ENCODE measurements at places on chromosomes 7 and 10.

DNA sequence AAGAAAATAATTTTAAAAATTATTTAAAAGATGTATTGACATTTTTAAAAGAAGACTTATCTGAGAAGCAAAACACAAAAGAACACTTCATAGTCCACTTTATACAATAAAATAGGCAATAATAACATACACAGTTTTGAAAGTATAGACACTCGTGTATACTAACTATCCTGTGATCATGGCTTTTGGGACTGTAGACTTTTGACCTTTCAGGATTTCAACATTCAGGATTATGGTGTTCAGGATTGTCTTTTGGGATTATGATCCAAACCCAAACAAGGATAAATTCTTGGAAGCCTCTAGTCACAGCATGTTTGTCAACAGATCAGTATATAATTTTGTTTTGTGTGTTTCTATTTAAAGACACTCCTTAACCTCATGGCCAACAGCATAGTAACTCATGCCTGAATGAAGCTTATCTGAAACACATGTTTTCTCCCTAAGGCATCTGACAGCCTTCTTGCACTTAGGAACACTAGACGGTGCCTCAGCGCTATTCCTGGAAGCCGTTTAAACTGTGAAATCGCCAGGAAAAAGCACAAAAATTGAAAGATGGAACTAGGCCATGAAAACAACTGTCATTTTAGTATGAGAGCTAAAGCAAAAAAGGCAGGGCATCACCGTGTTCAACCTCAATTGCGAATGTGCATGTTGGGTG, 29.9 kb downstream of the GSAP start:
- no peak for DNase-seq

DNA sequence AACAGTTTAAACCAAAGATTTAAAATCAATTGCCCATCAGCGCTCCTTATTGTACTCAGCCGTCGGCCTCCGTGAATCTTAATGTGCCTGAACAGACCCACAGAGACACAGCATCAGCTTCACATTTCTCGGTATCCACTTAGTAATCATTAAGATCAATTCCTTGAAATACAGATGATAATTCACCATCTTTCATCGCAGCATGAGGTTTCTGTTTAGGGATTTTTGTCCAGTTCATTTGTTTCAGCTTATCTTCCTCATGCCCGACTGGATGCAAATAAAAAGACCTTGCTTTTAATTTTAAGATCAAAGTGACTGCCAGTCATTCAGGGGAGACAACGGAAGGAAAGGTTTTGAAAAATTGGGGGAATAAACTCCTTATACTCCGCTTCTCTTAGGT, 207.8 kb downstream of the WDR37 start:
- DNase-seq, result no peak

DNA sequence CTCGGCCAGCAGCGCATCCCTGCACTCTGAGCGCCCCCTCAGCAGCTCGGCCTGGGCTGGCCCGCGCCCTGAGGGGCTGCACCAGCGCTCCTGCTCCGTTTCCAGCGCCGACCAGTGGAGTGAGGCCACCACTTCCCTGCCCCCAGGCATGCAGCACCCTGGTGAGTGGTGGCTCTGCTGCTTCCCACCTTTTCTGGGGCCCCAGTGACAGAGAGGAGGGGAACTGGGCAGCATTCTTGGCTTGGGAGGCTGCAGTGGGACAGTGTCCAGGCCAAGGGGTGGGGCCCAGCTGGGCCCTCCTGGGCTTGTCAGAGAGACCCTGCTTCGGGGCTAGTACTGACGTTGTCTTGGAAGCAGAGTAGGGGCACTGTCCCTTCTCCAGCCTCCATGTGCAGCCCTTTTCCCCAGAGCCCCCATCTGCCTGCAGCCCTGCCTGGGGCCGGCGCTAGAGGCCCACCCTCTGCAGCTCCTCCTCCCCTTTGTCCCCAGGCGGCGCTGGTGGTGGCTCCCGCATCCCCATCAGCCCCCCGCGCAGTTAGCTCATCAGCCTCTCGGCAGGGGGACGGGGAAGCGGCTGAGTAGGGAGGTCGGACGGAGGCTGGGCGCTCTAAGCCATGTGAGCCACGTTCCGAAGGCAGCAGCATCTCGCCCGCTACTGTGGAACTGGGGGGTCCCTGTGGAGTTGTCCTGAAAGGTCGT, 29.2 kb downstream of the GBX1 start:
- DNase-seq, result no peak

DNA sequence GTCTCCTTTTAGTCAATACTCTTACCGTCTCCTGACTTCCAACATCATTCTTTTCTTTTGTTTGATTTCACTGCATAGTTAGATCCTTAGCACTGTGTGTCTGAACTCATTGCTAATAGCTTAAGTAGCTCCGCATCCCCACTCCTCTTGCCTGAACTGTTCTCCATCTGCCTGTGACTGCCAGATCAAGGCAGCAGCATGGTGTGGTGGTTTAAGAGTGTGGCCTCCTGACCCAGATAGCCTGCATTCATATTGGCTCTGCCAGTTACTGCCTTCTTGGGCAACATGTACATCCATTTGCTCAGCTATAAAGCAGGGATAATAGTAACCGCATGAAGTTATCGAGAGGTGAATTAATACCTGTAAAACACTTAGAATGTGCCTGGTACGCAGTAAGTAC, 50.8 kb downstream of the SUFU start:
- no peak for DNase-seq

- DNase-seq, result peak; percentile 70
Measured at GRCh38 chr7:29189743-29190201, 4.8 kb upstream of the CHN2 start.

GRCh38 chr10:69677985-69678654, 48.1 kb downstream of the FAM241B start:
- no peak for DNase-seq

- no peak for DNase-seq
Measured at GRCh38 chr10:131514454-131514853, 202.9 kb upstream of the TCERG1L start.

DNA sequence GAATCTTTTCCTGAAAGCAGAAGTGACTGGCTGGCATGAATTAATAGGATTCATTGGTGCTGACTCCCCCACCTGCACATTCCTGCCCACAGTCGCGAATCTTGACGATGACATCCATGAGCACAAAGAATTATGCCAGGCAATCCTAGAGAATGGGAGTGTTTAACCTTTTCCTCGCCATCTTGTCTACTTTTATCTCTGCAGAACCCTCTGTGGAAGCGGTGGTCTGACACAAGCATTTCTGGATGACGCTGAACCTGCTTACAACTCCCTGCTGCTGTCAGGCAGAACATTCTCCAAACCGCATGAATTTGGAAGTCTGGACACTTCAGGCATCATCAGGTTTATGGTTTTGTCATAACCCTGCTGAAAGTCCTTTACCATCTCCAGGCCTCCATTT, 36.5 kb downstream of the KLF6 start:
- DNase-seq, result no peak

DNA sequence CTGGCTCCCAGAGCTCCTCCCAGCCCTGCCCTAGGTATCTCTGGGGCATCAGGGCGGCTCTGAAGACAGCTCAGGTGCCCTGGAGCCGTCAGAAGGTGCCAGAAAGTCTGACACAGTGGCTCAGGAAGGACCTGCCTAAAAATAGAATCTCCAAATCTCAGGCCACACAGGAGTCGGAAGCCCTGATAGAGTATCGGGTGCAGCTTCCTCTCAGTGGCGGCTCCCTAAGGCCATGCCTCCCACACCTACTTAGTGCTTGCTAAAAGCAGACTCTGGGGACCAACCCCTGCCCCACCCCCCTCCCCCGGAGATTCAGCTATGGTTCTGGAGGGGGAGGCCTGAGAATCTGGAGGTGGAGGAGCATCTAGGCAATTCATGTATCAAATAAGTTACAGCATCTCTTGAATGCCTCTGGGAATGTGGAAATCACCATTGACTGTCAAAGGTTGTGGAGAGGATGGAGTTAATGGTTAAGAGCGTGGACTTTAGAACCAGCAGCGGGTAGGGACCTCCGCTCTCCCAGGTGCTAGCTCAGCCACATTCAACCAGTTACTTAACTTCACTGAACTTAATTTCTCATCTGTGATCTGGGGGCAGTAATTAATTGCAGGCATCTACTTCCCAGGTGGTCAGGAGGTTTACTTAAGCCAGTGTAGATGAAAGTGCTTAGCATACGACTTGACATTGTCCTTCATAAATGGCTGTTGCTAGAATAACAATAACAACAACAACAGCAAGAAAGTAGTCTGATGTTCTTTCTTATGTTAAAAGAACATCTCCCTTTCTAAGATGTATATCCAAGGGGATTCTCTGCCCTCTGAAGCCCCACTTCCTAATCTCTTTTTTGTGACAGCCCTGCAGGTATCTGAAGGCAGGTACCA, 38.6 kb upstream of the MXI1 start:
- no peak for DNase-seq

DNA sequence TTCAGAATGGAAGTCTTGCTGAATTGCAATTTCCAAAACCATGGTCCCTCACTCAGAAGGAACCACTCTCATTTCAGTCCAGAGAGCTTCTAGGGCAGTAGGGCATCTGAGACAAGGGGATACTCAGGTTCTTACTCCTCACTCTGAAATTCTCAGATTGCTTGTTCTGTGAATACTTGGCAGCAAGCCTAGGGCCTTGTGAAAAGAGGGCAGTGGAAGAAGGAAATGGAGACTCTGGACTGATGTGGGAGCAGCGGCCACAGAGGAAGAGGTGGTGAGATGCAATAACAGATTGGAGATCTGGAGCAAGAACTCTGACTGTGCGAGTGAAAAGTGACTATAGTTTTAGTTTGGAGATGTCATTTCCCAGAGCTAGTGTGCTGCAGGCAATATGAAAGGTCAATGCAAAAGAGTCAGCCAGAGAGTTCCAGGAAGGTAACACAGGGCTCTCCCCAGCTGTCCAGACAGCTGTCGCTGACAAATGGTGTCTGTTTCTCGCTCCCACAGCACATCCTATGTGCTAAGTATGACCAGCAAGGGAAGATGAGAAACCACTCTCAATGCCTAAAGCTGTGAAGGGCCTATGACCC, 291.6 kb upstream of the KIAA1217 start:
- no peak for DNase-seq

- DNase-seq, result no peak
Measured at GRCh38 chr7:144820552-144820951, 15.3 kb downstream of the TPK1 start.

- DNase-seq, result no peak
Measured at GRCh38 chr10:88527245-88527644, 55.9 kb downstream of the RNLS start.

DNA sequence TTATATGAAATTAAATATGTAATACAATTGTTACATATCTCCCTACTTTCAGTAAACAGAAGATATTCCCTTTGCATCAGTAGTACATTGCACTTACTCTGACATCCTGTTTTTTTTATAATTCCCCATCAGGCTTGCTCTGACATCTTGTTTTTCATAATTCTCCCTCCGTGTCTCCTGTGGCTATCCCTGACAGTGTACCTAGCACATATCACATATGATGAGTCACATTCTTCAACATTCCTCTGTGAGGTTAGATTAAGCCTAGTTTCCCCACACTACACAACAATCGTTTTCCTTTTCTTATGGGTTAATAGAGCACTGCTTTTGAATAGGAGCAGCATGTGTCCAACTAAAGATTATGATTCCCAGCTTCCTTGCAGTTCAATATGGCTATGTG, 250.6 kb upstream of the NPVF start:
- DNase-seq, result no peak

- DNase-seq, result no peak
Measured at GRCh38 chr10:101355072-101355706, 1.2 kb downstream of the BTRC start.

- DNase-seq, result no peak
Measured at GRCh38 chr7:140322759-140323158, 75.6 kb downstream of the SLC37A3 start.

DNA sequence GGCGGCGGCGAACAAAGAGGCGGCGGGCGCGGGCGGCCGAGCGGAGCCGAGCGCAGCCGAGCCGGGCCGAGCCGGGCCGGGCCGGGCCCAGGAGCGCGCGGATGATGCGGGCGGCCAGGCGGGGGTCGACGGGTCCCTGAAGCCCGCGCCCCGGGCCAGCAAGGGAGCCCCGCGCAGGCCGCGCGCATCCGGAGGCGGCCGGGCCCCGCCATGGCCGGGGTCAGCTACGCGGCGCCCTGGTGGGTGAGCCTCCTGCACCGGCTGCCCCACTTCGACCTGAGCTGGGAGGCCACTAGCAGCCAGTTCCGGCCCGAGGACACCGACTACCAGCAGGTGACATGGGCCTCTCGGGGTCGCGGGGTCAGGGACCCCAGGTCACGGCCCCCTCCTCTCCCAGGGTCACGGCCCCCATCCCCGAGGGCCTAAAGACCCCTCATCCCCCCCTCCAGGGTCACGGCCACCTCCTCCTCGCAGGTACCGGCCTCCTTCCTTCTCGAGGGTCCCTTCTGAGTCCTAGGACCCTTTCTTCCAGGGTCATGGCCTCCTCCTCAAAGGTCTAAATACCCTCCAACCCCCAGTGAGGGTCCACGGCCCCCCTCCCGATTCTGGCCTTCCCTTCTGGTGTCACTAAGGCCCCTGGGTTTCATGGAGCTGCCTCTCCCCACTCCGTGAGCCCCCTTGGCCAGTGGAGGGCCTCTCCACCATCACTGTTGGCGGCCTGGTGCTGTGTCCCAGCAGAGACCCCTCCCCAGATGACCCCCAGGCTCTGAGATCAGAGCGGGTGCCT, at the start of gene TTYH3:
Gene TTYH3, plus strand, starts transcription at position 41 of the 787 bp plus-strand sequence. Its CDS starts 170 bp downstream, at position 211.
- no peak for DNase-seq

- DNase-seq, result no peak
Measured at GRCh38 chr7:128136215-128136597, 104.9 kb upstream of the LEP start.

GRCh38 chr10:47456794-47457527, 27.0 kb downstream of the ANXA8 start:
- no peak for DNase-seq

All from NCI-H1436 treated with DMSO at 0.1 percent for 48 hours (cell line).